ENCODE measurements at places on chromosomes 5 and 9. TPM values are rescaled to one million over a fixed set of nuclear protein-coding genes. Genes with fewer than 3 reads are reported as not detected.

Gene CFAP90
- not detected for total RNA-seq

Gene LCN1
- total RNA-seq, result not detected

Gene HAND1
- not detected for total RNA-seq

Gene THBS4
- total RNA-seq, result 0.29 TPM

Gene IRGM
- total RNA-seq, result 2.6 TPM

Gene CENPK
- 80.9 TPM for total RNA-seq

Gene SLC36A3
- total RNA-seq, result not detected

Gene LAMC3
- 0.69 TPM for total RNA-seq

Gene IFNB1
- total RNA-seq, result 0.44 TPM

Gene GFPT2
- 0.22 TPM for total RNA-seq

Gene PLEKHG4B
- total RNA-seq, result not detected

DNA sequence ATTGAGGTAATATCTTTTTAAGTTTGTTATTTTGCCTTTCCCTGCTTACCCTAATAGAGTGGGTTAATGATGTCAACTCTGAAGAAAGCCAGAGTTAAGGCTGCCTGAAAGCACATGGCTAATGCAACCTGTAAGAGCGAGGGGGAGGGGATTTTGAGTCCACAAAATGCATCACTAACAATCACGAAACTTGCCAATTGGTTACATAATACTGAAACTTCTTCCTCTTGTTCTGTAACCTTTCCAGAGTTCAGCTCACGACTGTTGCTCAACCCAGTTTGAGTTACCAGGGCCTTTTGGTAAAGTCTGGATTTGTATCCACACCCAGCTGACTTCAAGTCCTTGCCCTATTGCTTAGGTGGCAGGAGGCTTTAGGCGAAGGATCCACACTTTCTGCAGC lies 308.8 kb downstream of the EFNA5 start:
- no peaks in the 10 kb centered on the region for H3K36me3 ChIP-seq
- H3K27ac ChIP-seq, result no peak overlapping the region
- H3K27me3 ChIP-seq, result no peaks in the 10 kb centered on the region
- H3K4me1 ChIP-seq, result peaks cover 2% of the 10 kb centered on the region
- H3K4me3 ChIP-seq, result no peak overlapping the region
- no peak for DNase-seq

GRCh38 chr5:111251921-111252320 lies 27.7 kb downstream of the CAMK4 start:
- peak overlapping the region; percentile 36 for H3K4me3 ChIP-seq
- DNase-seq, result peak; percentile 31
- H3K4me1 ChIP-seq, result peaks cover 84% of the 10 kb centered on the region
- peaks cover 2% of the 10 kb centered on the region for H3K36me3 ChIP-seq
- no peaks in the 10 kb centered on the region for H3K27me3 ChIP-seq

- no peaks in the 10 kb centered on the region for H3K27me3 ChIP-seq
- H3K36me3 ChIP-seq, result no peaks in the 10 kb centered on the region
- no peak overlapping the region for H3K4me3 ChIP-seq
- no peak for DNase-seq
- H3K27ac ChIP-seq, result no peak overlapping the region
Measured at GRCh38 chr9:88266416-88266815, 121.8 kb upstream of the SPIN1 start.

GRCh38 chr9:16611983-16612382 lies 258.5 kb downstream of the BNC2 start:
- no peaks in the 10 kb centered on the region for H3K4me1 ChIP-seq
- no peaks in the 10 kb centered on the region for H3K36me3 ChIP-seq
- no peak for DNase-seq
- H3K27me3 ChIP-seq, result no peaks in the 10 kb centered on the region
- no peak overlapping the region for H3K27ac ChIP-seq
- no peak overlapping the region for H3K4me3 ChIP-seq

GRCh38 chr9:8652255-8652654 lies 852.7 kb upstream of the DMAC1 start:
- no peaks in the 10 kb centered on the region for H3K36me3 ChIP-seq
- no peaks in the 10 kb centered on the region for H3K4me1 ChIP-seq
- H3K27me3 ChIP-seq, result no peaks in the 10 kb centered on the region
- no peak for DNase-seq
- no peak overlapping the region for H3K27ac ChIP-seq
- H3K4me3 ChIP-seq, result no peak overlapping the region

- H3K4me1 ChIP-seq, result peaks cover 8% of the 10 kb centered on the region
- DNase-seq, result peak; percentile 37
- H3K27me3 ChIP-seq, result no peaks in the 10 kb centered on the region
- H3K27ac ChIP-seq, result no peak overlapping the region
- no peaks in the 10 kb centered on the region for H3K36me3 ChIP-seq
Measured at GRCh38 chr9:79817438-79818004, 245.8 kb downstream of the TLE4 start.

DNA sequence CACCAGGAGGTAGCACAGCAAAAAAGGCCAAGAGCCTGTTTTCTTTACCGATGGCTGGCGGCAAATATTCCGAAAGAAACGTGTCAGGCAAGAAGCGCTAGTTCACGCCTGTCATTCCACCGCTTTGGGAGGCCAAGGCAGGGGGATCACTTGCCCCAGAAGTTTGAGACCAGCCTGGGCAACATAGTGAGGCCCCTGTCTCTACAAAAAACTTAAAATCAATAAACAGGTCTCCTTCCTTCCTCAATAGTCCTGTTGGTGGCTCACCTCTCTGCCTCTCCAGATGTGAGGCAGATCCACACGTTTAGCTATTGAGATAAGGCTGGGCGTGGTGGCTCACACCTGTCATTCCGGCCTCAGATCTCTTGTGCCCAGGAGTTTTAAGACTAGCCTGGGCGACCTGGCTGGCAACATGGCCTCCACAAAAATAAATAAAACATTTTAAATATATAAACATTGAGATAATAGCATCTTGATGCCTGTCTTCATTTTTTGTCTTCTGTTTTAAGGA lies 1.3 kb upstream of the TMEM250 start:
- no peaks in the 10 kb centered on the region for H3K27me3 ChIP-seq
- peak overlapping the region; percentile 68 for H3K27ac ChIP-seq
- peak overlapping the region; percentile 78 for H3K4me3 ChIP-seq
- H3K4me1 ChIP-seq, result peaks cover 22% of the 10 kb centered on the region
- DNase-seq, result no peak

GRCh38 chr9:27335075-27335474 lies 38.1 kb upstream of the EQTN start:
- peaks cover 6% of the 10 kb centered on the region for H3K4me1 ChIP-seq
- no peak overlapping the region for H3K27ac ChIP-seq
- no peak overlapping the region for H3K4me3 ChIP-seq
- H3K36me3 ChIP-seq, result no peaks in the 10 kb centered on the region

- H3K36me3 ChIP-seq, result peaks cover 2% of the 10 kb centered on the region
- peak overlapping the region; percentile 17 for H3K27ac ChIP-seq
Measured at GRCh38 chr5:96717874-96718273, 55.7 kb downstream of the CAST start.

DNA sequence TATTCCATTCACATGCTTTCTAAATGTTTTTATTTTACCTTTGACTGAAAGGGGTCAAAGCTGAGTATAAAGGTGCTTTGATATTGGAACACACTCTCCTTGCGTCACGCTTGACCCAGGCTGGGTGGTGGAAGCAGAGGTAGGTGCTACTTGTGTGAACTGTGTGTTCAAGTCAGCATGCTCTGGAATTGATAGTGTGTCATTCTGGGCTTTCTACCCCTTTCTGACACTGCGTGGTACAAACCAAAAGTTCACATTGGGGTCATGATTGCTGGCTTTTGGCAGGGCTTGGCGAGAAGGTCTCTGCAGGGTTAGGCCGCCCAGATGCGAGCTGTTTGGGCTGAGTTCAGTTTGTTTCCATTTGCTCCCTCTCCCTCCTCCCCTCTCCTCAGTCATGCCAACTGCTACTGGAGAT lies 131.8 kb downstream of the ADAMTSL1 start:
- no peaks in the 10 kb centered on the region for H3K27me3 ChIP-seq
- no peak overlapping the region for H3K4me3 ChIP-seq
- DNase-seq, result no peak
- no peaks in the 10 kb centered on the region for H3K4me1 ChIP-seq
- no peaks in the 10 kb centered on the region for H3K36me3 ChIP-seq

DNA sequence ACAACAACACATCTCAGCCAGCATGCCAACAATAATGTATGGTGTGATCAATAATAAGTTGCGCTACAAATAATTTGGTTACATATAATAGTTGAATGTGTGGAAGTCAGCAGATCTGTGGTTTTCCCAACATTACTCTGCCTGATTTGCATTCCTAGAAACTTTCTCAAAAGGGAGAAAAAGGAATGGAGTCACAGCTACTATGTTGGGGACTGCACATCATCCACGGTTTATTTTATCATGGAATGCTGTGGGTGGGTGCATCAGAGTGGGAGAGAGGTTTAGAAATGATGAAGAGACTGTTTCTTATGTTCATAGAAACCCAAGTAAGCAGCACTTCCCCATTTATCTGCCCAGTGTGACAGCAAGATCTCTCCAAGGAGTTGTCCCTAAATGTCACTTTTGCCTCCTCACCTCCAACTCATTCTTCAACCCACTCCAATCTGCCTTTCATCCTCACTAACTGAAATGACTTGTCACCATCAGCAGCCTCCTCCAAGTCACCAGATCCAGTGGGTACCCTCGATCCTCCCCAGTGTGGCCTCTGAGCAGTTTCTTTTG lies 2.8 kb upstream of the SPOCK1 start:
- no peak for DNase-seq
- no peaks in the 10 kb centered on the region for H3K36me3 ChIP-seq
- H3K4me1 ChIP-seq, result peaks cover 2% of the 10 kb centered on the region
- H3K4me3 ChIP-seq, result no peak overlapping the region

DNA sequence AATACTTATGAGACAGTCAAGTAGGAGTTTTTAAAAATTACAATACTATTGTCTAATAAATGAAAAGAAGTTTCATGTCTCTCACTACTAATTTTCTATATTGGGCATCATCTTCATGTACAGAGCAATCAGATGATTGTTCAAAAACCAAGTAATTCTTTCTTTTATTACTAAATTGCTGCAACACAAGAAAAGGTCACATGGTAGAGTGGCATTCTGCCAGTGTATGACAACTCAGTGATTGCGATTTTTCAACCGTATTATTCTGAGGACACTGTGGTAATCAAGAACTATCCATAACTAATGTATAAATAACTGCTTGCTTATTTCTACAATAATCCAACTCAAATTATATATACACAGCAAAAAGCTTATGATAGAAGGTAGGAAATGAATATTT lies 96.7 kb upstream of the GRHPR start:
- no peak overlapping the region for H3K27ac ChIP-seq
- no peaks in the 10 kb centered on the region for H3K36me3 ChIP-seq
- H3K27me3 ChIP-seq, result no peaks in the 10 kb centered on the region
- DNase-seq, result no peak
- H3K4me1 ChIP-seq, result peaks cover 7% of the 10 kb centered on the region

DNA sequence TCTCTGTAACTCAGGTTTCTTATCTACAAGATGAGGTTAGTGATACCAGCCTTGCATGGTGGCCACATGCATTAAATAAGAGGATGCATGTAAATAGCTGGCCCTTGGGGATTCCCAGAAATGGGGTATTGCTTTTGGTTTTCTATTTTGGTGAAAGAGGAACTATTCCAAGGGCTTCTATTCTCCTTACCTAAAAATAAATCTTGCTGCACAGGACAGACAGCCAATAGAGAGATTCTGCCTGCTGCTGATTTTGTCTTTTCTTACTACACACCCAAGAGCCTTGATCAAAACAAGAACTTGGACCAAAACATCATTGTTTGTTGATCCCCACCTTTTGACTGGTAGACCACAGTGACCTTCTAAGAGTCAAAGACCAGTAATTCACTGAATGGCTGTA lies 161.8 kb downstream of the PJA2 start:
- no peak overlapping the region for H3K27ac ChIP-seq
- no peak for DNase-seq
- H3K4me1 ChIP-seq, result no peaks in the 10 kb centered on the region
- no peak overlapping the region for H3K4me3 ChIP-seq
- H3K27me3 ChIP-seq, result peaks cover 3% of the 10 kb centered on the region
- H3K36me3 ChIP-seq, result peaks cover 8% of the 10 kb centered on the region

DNA sequence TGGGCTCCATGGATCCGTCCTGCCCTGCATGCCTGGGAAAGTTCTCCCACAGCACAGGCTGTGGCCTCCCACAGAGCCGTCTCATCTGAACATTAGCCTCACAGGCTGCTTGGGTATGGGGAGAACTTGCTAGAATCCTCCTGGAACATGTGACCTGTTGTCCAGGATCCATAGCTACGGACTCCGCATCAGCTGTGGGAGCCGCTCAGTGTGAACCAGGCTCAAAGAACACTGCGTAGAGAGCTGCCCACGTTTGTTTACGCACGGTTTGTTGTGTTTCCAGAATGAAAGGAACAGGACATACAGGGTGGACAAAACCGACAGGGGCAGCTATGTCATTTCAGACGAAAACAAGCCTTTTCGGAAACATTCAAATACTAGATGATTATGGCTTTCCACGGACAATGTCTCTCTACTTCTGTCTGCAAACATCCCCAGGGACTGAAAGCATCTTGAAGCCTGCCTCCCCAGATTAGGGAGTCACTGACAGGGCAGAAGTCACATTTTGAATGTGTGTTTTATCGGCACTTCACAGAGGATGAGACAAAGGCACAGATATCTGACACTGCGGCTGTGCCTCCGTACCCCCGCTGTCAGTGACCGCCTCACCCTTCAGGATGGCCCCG lies 390.3 kb downstream of the GADD45G start:
- no peaks in the 10 kb centered on the region for H3K27me3 ChIP-seq
- H3K4me1 ChIP-seq, result peaks cover 15% of the 10 kb centered on the region
- H3K27ac ChIP-seq, result no peak overlapping the region
- no peaks in the 10 kb centered on the region for H3K36me3 ChIP-seq
- DNase-seq, result no peak

DNA sequence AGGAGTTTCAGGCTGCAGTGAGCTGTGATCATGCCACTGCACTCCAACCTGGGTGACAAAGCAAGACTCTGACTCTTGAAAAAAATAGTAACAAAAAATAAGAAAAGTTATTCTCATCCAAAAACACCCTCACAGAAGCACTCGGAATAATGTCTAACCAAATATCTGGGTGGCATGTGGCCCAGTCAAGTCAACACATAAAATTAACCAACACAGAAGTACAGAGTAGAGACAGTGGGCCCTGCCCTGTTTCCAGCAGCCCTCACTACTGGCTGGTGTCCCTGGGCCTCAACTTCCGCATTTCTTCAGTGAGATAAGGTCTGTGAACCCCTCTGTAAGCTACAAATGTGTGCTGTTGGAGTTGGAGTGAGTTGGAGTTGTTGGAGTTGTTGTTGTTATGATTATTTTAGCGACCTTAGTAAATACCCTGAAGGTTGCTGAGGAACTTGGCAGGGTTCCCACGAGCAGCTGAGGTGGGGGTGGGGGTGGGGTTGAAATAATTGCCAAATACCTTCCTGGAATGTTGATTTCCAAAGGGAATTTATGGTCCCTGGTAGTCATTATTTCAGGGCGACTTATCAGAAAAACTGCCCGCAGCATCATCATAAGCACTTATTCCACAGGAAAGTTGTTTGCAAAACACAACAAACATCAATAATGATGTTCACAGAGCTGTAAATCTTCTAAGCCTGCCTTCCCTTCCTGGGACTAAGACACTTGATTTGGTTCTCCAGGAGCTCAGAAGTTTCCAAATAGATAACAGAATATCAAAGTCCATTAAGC lies 30.2 kb downstream of the C5orf15 start:
- H3K36me3 ChIP-seq, result no peaks in the 10 kb centered on the region
- peak overlapping the region; percentile 19 for H3K27ac ChIP-seq
- no peaks in the 10 kb centered on the region for H3K27me3 ChIP-seq
- no peak for DNase-seq
- H3K4me1 ChIP-seq, result peaks cover 27% of the 10 kb centered on the region
- H3K4me3 ChIP-seq, result no peak overlapping the region
